WTC11 (cell line): ENCODE measurements at places on chromosomes 2 and 18. TPM values are rescaled to one million over a fixed set of nuclear protein-coding genes. Genes with fewer than 3 reads are reported as not detected.

DNA sequence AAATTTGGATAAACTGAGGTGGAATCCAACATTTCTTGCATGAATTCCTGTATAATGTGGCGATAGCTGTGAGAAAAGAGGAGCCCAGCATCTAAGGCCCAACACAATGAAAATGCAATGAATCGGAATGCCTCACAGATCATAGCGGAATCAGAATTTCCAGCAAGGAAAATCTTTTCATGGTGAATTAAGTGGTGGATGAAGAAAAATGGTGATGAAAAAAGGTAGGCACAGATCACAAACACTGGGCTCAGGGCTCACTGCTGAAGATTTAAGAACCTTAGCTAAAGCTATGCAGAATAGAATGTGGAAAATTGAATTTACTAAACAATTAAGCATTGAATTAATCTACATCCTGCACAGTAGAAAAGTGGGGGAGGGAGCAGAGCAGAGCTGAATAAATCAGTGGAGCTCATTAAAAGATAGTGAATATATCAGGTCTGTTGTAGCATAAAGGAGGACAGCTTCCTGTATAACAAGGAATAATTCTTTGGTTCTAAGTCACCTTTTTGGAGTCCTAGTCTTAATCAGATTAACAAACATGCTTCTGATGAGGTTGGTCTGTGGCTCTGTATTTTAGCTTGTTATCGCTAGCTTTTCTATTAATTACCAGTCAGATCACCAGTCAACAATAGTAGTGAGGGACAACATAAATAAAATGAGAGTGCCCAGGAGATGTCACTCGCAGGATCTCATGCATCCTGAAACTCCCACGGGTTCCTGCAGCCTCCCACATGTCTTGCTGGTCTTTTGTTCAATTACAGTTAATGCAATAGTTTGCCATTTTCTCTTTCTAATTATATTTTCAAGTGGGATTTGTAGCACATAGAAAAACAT lies 27.0 kb downstream of the MEIS1 start:
- H3K36me3 ChIP-seq: no peaks in the 10 kb centered on the region
- no peak overlapping the region for H3K27ac ChIP-seq

DNA sequence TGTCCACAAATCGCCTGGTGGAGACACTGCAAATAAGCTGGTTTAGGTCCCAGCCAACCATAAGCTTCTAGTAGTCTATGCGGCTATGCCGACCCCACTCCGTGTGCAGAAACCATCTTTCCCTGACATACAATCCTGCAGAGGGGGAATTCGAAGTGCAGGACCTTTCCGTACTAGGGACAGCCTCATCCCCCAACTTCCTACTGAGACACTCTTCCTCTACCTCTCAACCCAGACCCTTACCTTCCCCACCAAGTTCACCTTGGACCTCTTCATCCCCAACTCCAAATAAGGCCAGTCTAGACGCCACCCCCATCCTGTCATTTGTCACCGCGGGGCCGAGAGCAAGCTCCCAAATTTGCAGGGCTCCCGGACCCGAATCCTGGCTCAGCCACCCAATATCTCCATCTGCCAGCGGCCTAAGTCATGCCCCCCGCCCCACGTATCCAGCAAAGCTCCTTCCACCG lies 496 bp downstream of the SUCLG1 start:
- H3K4me3 ChIP-seq: peak overlapping the region; percentile 88
- peaks cover 30% of the 10 kb centered on the region for H3K4me1 ChIP-seq
- no peak for DNase-seq
- H3K27ac ChIP-seq: no peak overlapping the region
- H3K27me3 ChIP-seq: no peaks in the 10 kb centered on the region; the same call in 1 of the 2 replicates
- H3K36me3 ChIP-seq: peaks cover 3% of the 10 kb centered on the region

- no peaks in the 10 kb centered on the region; the same call in 1 of the 2 replicates for H3K27me3 ChIP-seq
- no peaks in the 10 kb centered on the region for H3K36me3 ChIP-seq
- DNase-seq: no peak
- no peak overlapping the region for H3K27ac ChIP-seq
Measured at GRCh38 chr2:206701952-206702605, 16.1 kb downstream of the DYTN start.

- H3K27ac ChIP-seq: no peak overlapping the region
- H3K4me3 ChIP-seq: no peak overlapping the region
- no peaks in the 10 kb centered on the region for H3K27me3 ChIP-seq
- no peaks in the 10 kb centered on the region for H3K36me3 ChIP-seq
Measured at GRCh38 chr2:236643480-236643879, 73.9 kb downstream of the ACKR3 start.

GRCh38 chr2:8457092-8457481 lies 224.8 kb upstream of the ID2 start:
- H3K27ac ChIP-seq: no peak overlapping the region
- H3K27me3 ChIP-seq: no peaks in the 10 kb centered on the region
- no peak for DNase-seq
- peak overlapping the region; percentile 52 for H3K4me3 ChIP-seq
- peaks cover 9% of the 10 kb centered on the region for H3K4me1 ChIP-seq

DNA sequence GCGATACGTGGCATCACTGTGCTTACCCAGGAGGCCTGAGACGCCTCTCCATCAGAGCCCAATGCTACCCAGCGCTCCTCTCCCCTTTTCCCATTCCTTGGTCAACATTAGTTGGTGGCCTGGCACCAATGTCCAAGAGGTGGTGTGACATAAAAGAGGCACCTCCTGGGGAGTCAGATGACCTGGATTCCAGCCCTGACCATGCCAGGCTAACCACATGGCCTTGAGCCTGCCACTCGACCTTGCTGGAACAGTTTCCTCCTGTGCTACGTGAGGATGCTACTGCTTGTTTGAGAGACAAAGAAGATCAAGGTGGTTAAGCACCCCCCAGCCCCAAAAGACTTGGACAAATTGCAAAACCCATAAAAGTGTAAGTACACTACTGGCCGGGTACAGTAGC lies 76.6 kb downstream of the INPP4A start:
- no peak overlapping the region for H3K4me3 ChIP-seq
- peaks cover 6% of the 10 kb centered on the region; the same call in 1 of the 2 replicates for H3K4me1 ChIP-seq
- H3K27me3 ChIP-seq: no peaks in the 10 kb centered on the region
- peaks cover 15% of the 10 kb centered on the region for H3K36me3 ChIP-seq
- no peak overlapping the region for H3K27ac ChIP-seq
- no peak for DNase-seq

DNA sequence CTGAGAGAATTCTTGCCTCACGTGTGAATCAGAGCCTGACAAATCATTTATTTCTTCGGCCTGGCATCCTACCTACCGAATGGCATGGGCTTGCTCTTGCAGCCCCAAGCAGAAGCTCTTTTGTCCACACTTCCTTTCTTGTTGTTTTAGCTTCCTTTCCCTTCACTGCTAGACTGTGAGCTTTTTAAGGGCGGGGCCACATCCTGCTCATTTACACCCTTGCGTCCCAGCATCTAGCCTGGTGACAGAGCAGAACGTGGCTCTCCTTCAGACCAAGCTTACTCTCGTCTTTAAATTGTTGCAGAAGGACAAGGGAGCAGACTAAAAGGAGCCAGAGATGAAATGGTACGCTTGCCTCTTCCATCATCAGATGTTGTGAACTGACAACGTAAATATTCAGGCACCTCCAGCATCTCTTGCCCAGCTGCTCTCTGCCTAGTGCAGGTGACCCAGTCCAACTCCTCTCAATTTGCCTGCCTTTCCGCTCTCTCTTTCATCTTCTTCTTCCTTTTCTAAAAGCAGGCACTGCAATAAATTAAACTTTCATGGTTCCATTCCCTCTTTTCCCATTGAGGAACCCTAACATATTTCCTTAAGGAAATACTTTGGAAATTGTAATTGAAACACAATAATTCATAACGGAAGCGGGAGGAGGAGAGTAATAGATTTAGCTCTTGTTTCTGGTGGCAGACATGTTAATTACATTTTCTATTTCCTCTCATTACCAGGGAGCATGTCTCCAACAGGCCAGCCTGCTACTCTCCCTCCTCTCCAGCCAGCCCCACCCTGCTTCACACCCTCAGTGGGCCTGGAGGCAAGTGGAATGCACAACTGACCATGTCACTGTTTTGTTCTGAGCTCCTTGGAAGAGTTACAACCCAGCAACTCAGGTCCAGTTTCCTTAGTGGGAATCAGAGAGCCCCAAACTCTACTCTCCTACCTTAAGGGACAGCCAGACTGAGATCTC lies 228.1 kb upstream of the TRIB2 start:
- no peaks in the 10 kb centered on the region for H3K27me3 ChIP-seq
- H3K36me3 ChIP-seq: no peaks in the 10 kb centered on the region
- no peak for DNase-seq

DNA sequence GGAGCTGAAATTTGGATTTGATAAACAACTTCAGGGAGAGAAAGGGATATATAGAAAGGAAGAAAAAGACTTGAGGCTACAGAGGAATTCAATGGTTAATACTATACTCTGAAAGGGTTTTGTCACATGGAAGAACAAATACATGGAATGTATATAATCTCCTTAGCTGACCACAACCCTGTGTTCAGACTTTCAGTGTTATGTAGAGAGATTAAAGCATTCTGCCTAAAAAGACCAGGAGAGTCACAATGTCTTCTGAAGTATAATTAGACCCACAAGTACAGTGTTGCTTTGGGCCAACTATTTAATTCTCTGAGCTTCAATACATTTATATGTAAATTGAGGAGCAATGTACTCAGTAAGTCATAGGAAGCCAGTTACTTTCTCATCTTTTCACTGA lies 123.8 kb upstream of the FSHR start:
- peaks cover 10% of the 10 kb centered on the region for H3K4me1 ChIP-seq
- H3K27ac ChIP-seq: no peak overlapping the region
- peaks cover 20% of the 10 kb centered on the region for H3K36me3 ChIP-seq
- H3K4me3 ChIP-seq: no peak overlapping the region
- no peak for DNase-seq

GRCh38 chr2:220528180-220528675 lies 900.8 kb downstream of the SLC4A3 start:
- peaks cover 12% of the 10 kb centered on the region for H3K36me3 ChIP-seq
- no peak overlapping the region for H3K4me3 ChIP-seq
- no peak for DNase-seq
- H3K27ac ChIP-seq: no peak overlapping the region
- H3K27me3 ChIP-seq: no peaks in the 10 kb centered on the region

Gene HOXD9
- not detected in 3 replicates for total RNA-seq

Gene VWA3B
- not detected in 3 replicates for total RNA-seq

Gene ALK
- 0.09 to 0.11 TPM in 2 of 3 replicates, not detected in the other for total RNA-seq

Gene MARCHF4
- total RNA-seq: 1.7 to 2.6 TPM (median 1.7 TPM) in 3 replicates
